Fibroblast of skin of left biceps (primary cell): ENCODE measurements at places on chromosomes 7 and 10.

- DNase-seq: no peak
Measured at GRCh38 chr10:121577568-121577967, 20.7 kb downstream of the FGFR2 start.

GRCh38 chr10:97494151-97494550 lies 4.1 kb downstream of the MMS19 start:
- DNase-seq: no peak

DNA sequence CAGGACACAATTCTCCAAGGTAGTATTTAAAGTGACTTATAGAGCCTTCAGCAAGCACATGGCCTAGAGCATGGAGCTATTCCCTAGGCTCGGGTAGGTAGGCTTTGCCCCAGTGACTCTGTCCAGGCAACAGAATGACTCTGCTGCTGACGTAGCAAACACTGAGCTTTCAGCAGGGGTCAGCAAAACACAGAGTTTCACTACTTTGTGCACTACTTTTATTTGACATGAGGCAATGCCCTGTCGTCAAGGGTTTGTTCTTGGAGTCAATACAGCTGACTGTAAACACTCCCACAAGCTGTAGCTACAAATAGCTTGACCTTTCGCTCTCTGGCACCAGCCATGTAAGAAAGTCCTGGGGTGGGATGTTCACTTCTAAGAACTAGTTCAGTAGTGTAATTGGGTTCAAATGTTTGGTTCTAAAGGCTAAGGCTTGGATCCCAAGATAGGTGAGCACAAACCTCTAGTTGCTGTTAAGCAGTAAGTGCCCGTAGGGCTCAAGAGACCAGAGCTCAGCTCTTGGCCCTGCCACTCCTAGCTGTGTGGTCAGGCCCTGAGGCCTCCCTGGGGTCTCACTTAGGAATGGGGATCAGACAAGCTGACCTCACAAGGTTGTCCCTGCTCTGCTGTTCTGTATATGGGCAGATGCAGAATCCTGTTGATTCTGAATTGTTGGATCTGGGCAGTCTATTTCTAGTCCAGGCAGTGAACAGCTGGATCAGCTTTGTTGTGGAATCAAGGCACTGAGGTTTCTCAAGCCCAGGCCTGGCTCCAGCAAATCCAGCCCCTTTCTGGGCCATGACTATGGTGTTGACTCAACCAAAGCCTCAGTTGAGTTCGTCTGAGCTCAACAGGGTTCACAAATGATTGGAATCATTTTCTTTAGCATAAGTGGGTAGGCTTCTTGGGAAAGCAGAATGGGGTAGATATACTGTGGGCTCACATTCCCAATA lies 10.7 kb downstream of the NODAL start:
- DNase-seq: no peak

DNA sequence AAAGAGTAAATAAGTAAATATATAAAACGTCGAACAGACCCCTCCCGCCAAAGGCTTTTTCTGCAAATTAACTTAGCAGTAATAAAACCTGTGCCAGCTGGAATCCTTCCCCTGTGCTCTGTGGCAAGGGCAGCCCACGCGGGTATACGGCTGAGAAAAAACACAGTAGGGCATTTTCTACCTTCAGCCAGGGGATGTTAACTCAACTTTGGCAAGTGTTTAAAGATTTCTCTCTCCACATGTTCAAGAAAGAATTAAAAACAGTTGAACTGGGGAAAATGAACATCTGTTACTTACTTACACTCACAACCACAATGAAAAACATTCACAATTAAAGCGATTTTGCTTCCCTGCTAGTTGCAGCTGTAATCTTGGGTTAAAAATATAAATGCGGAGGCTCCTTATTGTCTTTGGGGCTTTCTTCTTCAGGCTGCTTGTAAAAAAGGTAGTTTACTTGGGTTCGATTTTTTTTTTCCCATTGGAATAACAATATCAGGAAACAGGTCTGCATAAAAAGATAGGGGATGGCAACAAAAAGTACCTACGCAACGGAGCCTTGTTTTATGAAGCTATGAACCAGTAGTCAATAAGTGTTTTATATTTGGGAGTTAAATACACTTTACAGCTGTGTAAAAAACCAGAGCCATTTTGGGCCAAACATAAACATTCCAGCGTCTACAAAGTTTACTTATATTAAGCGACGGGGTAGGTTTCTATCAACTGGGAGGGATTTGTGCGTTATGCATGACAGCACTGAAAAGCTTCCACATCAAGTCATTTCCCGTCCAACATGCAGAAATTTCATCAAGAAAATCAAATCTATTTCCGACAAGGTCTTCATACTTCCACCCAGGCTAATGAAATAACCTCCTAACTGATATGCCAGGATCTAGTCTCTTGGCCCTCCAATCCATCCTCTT lies 132.7 kb downstream of the TAX1BP1 start:
- no peak for DNase-seq

- DNase-seq: no peak
Measured at GRCh38 chr7:122430710-122431109, 126.2 kb upstream of the FEZF1 start.

GRCh38 chr7:100546129-100546925 lies 7.3 kb downstream of the AGFG2 start:
- DNase-seq: no peak

DNA sequence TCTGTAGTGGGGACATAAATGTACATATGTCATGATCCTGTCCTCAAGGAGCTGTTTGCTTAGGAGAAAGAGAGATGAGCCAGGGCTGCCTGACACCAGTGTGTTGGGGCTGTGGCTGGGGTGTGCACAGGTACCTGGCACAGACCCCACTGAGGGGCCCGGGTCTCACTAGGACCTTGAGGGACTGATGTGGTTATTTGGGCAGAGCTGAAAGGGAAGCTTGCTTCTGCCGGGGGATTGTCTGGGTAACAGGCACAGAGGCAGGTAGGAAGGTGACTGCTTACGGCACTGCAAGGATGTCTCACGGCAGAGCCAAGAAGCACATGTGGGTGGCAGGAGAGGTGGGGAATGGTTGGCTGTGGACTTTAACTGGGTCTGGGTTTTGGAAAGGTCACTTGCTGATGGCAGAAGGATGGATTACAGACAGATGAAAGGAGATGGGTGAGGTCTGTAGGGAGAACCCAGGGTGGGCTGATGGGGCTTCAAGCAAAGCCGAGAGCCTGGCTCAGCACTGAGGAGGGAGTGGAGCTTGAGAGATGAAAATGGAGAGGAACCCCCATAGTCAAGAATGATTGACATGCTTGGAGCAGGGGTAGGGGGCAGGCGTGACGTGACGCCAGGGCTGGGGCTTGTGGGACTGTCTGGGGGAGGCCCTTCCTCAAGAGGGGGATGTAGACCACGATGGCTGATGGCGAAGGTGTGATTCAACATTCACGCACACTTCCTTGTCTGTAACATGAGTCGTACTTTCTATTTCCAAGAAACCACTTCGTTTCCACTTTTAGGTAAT lies 207.7 kb upstream of the SHH start:
- no peak for DNase-seq

- DNase-seq: no peak
Measured at GRCh38 chr10:131162866-131163843, 148.4 kb downstream of the TCERG1L start.
